ENCODE measurements at places on chromosomes 1 and 21. TPM values are rescaled to one million over a fixed set of nuclear protein-coding genes. Genes with fewer than 3 reads are reported as not detected.

Gene ATP1B1
- total RNA-seq: 290 TPM

Gene C1orf226
- total RNA-seq: 0.86 TPM

DNA sequence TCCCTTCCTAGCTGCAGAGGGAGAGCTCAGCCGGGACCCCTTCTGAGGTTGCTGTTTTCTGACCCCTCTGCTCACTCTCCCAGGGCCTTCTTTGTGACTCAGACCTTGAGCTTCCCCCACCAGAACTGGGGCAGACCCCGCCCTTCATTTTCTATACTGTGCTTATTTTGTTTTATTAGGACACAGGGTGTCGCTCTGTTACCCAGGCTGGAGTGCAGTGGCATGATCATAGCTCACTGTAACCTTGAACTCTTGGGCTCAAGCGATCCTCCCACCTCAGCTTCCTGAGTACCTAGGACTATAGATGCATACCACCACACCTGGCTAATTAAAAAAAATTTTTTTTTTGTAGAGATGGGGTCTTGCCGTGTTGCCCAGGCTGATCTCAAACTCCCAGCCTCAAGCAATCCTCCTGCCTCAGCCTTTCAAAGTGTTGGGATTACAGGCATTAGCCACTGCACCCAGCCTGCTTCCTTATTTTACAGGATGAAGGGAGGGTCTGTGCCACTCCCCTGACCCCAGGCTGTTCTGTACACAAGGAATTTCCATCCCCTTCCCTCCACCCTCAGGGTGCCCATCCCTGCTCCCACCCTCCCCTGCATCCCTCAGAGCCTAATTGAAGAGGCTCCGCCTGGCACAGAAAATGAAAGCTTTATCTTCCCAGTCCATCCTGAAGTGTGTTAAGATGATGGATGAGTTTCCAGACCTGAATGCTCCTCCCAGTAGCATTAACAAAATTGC, 195.2 kb upstream of the POU3F1 start:
- no peak for DNase-seq
- H3K27ac ChIP-seq: no peak overlapping the region
- H3K4me1 ChIP-seq: no peaks in the 10 kb centered on the region
- H3K27me3 ChIP-seq: no peaks in the 10 kb centered on the region

GRCh38 chr1:24847995-24848881, 81.8 kb downstream of the RUNX3 start:
- no peaks in the 10 kb centered on the region for H3K36me3 ChIP-seq
- peak; percentile 92 for DNase-seq
- H3K27me3 ChIP-seq: no peaks in the 10 kb centered on the region
- peaks cover 5% of the 10 kb centered on the region for H3K4me1 ChIP-seq
- peak overlapping the region; percentile 68 for H3K4me3 ChIP-seq

DNA sequence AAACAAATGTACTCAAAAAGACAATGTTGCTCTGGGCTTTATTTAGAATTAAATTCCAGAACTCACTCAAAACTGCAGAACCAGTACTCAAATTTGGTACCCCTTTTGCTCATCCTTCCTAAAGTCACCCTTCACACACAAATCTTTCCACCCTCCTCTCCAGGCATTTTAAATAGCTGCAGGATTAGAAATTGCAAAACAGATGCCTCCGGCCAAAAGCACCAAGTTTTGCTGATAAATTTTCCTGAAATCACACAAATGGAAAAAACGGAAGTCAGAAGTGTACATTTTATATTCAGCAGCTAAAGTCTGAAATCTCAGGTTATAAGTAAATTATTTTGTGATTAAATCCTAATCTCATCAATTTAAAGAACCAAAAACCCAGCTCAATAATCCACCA, 147.0 kb downstream of the NRIP1 start:
- H3K4me3 ChIP-seq: peak overlapping the region; percentile 54
- H3K4me1 ChIP-seq: no peaks in the 10 kb centered on the region
- no peaks in the 10 kb centered on the region for H3K36me3 ChIP-seq
- H3K27ac ChIP-seq: no peak overlapping the region
- H3K27me3 ChIP-seq: no peaks in the 10 kb centered on the region
- DNase-seq: no peak

DNA sequence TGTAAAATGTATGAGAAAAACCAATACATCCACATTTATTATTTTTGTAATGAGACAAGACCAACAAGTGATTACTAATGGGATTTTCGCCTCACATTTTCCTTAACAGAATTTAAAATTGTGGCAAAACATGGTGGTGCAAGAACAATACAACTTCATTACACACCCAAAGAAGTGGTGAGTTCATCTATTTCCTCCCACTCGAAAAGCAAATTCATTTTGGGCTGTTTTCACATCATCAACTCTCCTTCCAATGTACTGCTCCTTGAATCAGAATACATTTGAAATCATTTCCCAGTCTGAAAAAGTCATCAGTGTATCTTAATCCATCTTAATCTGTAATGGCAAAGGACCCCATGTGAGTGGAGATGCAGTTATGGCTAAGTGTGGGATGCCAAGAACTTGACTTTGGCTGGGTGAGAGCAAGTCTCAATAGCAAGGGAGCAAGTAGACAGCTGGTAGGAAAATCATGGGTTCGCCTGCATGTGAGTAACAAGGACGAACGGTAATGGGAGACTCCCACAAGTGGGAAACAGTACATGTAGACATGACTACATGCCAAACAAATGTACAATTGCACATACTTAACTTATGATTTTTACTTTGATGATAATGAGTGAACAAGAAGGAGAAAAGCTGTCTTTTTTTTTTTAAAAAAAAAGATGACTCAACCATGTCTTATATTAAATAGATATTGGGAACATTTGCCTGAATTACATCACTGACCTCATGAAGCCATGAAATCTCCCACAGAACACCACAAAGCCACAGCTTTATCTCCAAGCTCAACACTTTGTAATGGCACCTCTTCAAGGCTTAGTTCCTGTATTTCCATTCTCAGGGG, 46.0 kb downstream of the RUNX1 start:
- peaks cover 35% of the 10 kb centered on the region for H3K36me3 ChIP-seq
- H3K27ac ChIP-seq: no peak overlapping the region
- DNase-seq: no peak
- H3K27me3 ChIP-seq: no peaks in the 10 kb centered on the region
- no peak overlapping the region for H3K4me3 ChIP-seq

DNA sequence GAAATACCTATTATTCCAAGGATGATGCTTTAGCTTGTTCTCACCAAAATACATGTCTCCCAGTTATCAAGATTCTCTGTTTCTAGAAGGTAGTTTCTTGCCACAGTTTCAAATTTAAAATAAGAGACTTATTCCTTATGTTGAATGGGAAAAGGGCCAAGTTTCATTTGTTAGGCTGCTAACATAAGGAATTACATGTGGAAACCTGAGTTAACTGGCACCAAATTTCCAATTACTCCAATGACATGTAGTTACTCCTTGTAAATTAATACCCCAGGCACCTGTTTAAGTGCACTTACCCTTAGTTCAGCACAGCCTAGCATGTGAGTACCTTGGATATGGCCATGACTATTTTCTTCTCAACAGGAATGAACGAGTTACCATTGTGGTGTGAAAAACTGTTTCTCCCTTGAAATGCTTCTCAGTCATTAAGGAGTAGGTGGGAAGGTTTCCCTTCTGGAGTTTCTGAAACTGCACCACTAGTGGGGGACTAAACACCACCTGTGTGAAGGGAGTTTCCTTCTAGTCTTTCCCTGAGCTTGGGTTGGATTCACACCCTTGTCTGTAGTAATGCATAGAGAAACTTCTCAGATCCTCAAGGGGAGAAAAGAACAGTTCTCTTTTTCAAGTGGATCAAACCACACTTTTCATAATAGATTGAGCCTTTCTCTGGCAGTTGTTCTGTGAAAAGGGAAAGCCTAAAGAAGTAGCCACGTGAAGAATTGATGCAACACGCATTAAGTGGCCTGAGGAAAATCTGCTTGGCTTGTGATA, 32.3 kb upstream of the LRRC8C start:
- no peak overlapping the region for H3K4me3 ChIP-seq
- no peaks in the 10 kb centered on the region for H3K36me3 ChIP-seq
- peaks cover 4% of the 10 kb centered on the region for H3K4me1 ChIP-seq
- H3K27ac ChIP-seq: no peak overlapping the region

DNA sequence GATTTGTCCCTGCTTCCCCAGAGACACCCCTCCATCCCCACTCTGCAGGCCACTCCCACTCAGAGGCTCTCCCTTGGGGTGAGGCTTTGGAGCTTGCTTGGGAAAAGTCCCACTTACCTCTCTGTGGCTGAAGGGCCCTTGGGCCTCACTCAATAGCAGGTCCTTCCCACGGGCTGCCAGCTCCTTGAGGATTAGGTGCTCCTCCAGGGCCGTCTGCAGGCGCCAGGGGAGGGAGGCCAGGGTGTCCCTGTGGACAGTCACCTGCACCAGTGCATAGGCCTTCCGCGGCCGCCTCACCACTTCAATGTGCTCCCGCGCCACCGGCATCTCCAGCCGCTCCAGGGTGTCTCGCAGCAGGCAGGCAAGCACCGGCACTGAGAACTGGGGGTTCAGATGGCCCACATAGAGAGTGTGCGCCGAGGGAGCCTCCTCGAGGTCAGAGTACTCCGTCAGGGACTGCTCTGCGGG, 1.4 kb downstream of the SLFNL1 start:
- no peaks in the 10 kb centered on the region for H3K4me1 ChIP-seq
- peaks cover 28% of the 10 kb centered on the region for H3K36me3 ChIP-seq
- DNase-seq: no peak
- no peaks in the 10 kb centered on the region for H3K27me3 ChIP-seq
